NCI-H1930 (cell line): ENCODE measurements at places on chromosomes 7 and 10.

GRCh38 chr7:18288322-18289037, 207.1 kb upstream of the HDAC9 start:
- DNase-seq = no peak

DNA sequence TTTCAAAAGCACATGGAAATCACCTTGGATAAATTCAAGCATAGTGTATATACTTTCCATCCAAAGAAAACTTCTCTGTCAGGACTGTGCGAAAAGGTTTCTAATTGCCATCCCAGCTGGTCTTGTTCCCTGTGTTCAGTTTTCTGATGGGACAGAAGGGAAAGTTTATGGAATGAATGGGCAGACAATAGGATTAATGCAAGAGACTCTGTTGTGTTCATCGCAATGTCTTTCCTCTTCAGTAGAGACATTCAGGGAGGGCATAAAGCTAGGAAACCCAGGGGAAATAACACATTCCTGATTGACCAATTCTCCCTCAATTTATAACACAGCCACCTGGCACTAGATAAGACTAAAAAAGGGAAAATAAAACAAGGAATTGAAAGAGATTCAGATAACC, 78.9 kb downstream of the CACNA2D1 start:
- no peak for DNase-seq

- no peak for DNase-seq
Observed at GRCh38 chr7:609365-609764, 89.7 kb upstream of the PDGFA start.

GRCh38 chr10:83961620-83962019, 177.7 kb upstream of the GHITM start:
- DNase-seq = no peak

DNA sequence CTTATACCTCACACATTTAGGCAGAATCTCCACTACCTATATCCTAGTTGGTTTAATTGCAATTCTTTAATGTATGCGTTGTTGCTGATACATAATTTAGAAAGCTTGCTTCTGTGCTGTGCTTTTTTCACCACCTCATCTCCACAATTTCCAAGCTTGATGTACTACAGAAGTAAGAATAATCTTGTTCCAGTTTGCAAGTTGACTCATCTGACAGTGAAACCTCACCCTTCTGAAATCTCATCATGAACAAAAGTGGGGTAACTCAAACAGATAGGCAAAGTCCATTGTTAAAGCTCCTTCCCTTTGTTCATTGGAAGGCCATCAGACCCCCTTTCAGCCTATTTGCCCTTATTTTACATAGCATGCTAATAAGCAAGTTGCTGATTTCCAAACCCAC, 13.6 kb downstream of the EIF4EBP2 start:
- DNase-seq = no peak
